HT1080 (cell line): ENCODE measurements at places on chromosomes 7 and 10.

DNA sequence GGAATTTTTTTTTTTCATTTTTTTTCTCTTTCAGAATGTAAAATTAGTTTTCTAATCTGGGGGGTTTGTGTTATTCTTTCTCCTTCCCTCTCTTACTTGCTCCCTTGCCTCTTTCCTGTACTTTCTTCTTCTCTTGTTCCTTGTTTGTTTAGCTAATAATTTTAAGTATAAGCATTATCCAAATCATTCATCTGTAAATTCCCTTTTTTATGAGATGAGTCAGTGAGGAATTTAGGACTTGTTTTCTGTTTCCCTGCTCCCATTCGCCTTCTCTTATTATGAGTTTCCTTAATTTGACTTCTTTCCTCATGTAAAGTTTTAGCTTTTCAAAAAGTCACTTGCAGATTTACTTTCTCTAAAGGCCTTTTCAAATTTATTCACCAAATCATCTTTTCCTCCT lies 154.6 kb upstream of the ETV1 start:
- no peak for DNase-seq

GRCh38 chr7:4610768-4611467 lies 71.2 kb upstream of the FOXK1 start:
- DNase-seq: peak; percentile 49

DNA sequence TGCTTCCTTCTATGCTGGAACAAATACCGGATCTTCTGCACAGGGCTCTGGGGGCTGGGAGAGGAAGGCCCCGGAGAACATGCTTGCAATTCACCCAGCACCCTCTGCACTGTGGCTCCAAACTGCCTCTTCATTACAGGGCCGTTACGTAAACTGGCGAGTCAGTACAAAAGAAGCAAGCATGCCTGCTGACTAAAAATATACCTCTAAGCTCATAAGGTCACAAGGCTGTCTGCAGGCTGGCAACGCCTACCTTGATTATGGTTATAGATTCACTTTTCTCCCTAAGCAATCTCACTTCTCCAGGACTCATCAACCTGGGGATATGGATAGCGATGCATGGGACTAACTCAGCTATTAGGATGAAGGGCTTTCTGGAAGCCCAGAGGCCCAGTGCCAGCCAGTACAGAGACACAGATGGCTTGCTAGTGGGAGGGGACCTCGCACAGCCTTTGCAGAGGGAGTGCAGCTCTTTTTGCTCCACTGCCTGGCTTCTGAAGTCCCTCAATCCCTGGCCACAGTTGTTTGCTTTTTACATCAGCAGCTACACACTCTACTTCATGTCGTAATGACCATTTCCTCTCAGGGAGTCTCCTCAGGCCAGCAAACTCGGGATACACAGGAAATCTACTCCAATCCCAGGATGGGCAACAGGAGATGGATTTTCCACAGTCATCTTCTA lies 96.1 kb downstream of the SH3PXD2A start:
- peak; percentile 89 for DNase-seq

DNA sequence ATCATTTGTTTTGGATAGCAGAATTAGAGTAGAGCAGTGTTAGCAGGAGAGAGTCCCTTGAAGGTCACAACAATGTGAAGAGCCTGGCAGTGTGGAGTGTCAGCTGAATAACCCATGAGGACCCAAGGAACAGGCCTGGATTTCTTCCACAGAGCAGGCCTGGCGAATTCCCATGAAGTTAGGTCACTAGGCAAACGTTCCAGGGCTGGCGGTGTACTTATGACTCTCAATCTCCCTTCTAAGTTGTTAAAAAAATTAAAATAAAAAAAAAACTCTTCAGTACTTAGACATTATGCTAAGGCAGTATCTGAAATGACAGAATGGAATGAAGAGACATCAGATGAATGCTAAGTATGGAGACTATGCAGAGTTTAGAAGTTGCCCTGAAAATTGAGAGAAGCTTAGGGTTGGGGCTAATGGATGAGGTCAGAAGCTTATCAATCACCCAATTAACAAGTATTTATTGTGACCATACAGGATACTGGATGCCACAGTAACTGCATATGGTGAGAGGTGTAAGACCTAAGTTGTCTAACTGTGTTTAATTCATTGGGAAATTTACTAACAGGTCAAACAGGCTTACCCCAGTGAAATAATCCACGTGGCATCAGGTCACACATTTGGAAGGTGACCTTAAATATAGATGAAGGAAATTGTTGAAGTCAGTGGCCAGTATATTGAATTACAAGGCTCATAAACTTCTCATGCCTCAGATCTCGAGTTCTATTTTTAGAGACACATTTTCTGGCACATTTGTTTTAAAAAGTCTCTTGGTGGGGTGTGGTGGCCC lies 126.2 kb upstream of the NRP1 start:
- peak; percentile 23 for DNase-seq

DNA sequence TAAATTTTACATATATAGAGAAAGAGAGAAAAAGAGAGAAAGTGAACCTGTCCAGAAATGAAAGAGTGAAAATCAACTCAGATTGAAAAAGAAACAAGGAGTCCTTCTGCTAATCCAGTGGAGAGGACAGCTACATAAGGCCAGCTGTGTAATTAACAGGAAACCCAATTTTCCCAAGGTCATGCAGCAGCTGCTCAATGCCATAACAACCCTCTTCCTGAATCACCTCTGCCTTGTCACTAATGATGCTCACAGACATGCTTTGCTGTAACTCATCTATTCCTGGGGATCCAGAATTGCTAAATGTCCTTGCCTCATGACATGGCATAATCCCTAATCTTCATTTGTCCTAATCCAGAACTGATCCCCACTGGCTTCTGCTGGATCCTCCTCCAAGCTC lies 288.6 kb downstream of the NEBL start:
- DNase-seq: no peak
